ENCODE measurements at places on chromosomes 12 and 14.

DNA sequence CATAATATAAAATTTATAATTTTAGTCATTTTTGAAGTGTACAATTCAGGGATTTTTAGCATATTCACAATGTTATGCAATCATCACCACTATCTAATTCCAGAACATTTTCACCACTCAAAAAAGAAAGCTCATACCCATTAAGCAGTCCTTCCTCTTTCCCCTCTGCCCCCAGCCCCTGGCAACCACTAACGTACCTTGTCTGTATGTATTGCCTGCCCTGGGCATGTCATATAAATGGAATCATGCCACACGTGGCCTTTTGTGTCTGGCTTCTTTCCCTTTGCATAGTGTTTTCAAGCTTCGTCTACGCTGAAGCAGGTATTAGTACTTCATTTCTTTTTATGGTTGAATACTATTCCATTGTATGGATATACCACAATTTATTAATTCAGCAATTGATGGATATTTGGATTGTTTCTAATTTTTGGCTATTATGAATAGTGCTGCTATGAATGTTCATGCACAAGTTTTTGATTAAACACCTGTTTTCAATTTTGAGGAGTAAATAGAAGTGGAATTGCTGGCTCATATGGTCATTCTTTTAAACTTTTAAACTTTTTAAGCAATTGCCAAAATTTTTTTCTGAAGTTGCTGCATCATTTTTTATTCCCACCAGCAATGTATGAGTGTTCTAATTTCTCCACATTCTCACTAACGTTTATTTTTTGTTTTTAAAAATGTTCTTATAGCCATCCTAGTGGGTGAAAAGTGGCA lies 1.6 kb upstream of the SSTR1 start:
- no peak for DNase-seq

DNA sequence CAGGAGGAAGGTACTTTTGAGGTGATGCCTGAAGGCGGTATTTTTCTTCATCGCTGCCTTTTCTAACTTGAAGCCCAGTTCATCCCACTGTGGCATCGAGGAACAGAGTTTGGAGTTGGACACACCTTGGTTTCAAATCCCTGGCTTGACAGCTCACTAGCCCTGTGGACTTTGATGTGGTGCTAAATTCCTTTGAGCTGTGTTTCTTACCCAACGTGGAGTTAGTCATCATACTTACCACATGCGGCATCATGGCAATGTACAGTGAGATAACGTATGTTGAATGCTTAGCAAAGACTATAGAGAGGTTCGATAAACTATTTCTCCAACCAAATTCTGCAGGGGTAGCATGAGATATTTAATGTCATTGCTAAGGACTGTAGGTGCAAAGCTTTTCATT lies 3.4 kb downstream of the PLEKHG3 start:
- peak; percentile 50 for DNase-seq

- no peak for DNase-seq
These were observed 3.9 kb downstream of the CD63 start for GRCh38 chr12:55724940-55725309.

- no peak for DNase-seq
These were observed 44.7 kb downstream of the CCDC88C start for GRCh38 chr14:91372671-91373495.

GRCh38 chr12:58887068-58887467 lies 33.2 kb downstream of the LRIG3 start:
- DNase-seq, result no peak

GRCh38 chr12:107328442-107329133 lies 235.2 kb upstream of the CRY1 start:
- DNase-seq, result no peak

GRCh38 chr12:6563448-6564050 lies 4.5 kb downstream of the NOP2 start:
- DNase-seq, result peak; percentile 48

DNA sequence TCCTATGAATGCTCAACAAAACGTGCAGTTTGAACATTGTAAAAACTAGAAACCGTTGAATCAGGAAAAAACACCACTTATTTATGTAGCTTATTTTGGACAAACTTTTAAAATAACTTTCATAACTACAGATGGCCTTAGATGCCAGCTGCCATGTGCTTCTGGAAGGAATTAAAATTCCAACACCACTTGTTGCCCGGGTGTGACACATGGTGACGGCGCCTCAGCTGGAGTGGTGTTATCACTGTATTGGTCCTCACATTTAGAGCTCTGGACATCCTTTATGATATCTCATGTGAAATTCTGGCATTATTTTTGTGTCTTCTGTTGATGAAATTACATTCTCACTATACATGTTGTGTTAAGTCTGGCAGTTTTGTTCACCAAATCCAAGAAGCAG lies 211.0 kb downstream of the IPO8 start:
- no peak for DNase-seq

DNA sequence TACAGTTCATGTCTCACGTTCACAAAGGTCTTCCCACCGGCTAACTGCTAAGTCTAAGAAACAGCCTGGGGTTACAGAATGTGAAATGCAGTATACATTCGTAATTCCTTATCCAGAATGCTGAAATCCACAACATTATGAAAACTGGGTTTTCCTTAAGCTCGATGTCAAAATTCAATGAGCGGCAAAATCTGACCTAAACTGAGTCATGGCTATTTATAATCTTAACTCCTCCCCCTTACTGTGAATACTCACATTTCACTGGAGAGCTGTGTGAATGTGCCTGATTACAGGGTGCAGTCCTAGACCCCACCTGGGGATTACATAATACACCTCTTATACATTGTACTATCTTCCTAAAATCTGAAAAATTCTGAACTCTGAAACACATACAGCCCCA lies 35.3 kb downstream of the STX2 start:
- no peak for DNase-seq

DNA sequence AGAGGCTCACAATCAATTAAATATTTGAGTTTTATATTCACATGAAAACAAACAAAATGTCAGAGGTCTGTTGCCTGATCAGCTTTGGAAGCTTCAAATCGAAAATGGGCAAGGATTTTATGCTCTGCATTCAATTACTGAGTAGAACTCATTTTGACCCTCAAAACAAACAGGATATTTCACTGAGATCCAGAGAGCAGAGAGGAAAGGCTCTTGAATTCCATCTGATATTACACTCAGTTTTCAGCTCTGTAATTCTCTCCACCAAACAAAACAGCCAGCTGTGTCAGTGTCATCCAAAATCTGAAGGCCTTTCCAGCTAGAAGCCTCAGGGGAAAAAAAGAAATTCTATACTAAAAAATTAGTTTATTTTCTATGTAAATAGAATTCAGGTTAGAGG lies 128.6 kb upstream of the FLRT2 start:
- no peak for DNase-seq

GRCh38 chr14:38367922-38368321 lies 112.0 kb upstream of the CLEC14A start:
- no peak for DNase-seq

DNA sequence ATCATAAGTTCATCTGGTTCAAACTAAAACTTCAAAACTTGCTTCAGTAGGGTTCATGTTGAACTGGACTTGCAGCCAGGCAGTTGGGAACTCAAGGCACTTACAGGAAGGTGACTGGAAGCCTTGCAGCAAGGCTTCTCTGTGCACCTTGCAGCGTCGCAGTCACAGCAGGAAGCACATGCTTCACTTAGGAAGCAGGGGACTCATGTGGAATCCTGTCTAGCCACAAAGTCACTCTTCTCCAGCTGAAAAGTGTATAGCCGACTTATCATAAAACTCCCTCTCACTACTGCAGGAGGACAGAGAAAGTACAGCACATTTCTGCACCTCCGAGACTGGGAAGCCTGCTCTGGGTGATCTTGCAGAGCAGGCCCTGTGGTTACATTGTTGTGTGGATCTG lies 114.0 kb upstream of the PRB2 start:
- no peak for DNase-seq

Measured in tibial artery (tissue), 4 donors.